Erythroblast (primary cell): ENCODE measurements at places on chromosomes 6 and 20.

GRCh38 chr6:90508753-90509152 is 78.1 kb downstream of the MAP3K7 start:
- no peak for DNase-seq

DNA sequence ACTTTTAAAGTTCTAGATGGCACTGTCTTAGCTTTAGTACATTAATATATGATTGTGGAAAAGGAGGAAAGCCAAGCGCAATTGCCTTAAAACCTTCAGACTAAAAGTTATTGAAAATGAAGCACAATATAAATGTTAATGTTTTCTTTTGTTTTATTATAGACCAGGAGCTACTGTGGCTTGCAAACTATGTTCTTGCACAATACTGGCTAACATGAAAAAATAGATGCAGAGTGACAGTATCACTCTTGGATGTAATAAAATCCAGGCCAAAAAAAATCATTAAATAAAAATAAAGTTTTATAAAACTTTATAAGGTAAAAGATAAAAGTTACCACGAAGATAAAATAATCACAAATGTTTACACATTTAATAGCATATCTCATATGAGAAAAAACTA is 18.3 kb upstream of the PLN start:
- DNase-seq = no peak

DNA sequence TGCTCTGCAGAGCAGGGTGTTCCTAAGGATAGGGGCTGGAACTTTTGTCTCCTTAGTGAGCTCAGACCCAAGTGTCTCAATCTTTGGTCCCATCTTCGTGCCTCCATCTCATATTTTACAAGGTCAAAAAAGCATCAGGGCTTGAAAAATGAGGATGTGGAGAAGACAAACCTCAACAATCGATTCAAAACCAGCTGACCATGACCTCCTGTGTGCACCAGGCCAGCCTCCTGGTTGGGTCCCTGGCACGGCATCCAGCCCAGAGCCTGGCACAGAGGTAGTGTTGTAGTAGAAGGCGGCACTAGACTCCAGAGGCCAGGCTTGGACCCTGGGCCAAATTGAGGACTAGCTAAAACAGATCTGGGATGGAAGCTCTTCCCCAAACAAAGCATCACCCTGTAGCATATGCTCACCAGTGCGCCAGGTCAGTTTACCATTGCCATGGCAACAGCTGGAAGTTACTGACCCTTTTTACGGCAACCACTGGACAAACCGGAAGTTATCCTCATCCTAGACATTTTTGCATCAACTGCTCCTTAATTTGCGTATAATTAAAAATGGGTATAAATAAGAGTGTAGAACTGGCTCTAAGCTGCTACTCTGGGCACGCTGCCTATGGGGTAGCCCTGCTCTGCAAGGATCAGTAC is 69.3 kb upstream of the BLCAP start:
- no peak for DNase-seq

DNA sequence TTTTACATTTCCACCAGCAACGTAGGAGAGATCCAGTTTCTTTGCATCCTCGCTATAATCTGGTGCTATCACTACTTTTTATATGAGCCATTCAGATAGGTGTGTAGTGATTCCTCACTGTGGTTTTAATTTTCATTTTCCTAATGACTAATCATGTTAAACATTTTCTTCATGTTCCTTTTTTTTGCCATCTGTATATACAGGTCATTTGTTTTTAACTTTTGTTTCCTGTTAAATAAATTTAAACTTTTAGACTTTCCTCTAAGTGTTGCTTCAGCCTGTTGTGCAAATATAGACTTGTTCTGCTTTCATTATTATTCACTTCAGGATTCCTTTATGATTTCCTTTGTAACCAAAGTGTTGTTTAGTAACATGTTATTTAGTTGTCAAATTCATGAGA is 697.4 kb downstream of the PTPRT start:
- no peak for DNase-seq

DNA sequence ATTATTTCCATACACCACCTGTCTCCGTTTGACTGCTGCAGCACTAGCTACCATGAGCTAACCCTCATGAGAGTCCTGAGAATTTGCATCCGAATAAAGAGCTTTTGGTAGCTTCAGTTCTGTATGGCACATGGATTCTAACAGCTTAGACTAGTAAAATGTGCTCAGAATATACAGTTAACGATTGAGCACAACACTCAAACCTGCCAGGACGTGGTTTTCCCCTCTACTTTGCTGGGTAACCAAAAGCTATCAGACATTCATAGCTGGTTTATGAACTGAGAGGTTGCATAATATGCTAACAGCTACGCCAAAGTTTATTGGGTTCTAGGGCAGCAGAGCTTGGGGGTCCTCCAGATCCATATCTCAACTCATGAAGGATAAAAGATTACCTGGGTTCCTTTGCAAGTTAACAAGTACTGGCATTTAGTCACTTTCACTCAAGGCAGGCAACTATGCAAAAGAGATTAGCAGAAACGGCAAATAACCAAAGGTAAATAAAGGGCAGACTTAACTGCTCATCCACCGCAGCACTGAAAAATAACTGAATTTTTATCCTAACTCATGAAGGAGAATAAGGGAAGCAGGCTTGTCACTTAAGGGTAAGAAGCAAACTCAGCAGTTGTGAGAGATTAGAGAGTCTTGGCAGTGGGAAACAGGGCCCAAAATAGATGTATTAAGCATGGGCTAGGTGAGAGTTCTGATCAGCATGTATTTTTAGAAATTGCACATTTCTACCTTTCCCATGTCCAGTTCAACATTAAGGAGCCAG is 29.4 kb downstream of the NUDT3 start:
- no peak for DNase-seq

GRCh38 chr6:1393641-1394283 is 4.4 kb downstream of the FOXF2 start:
- no peak for DNase-seq

- DNase-seq = no peak
Measured at GRCh38 chr6:104575536-104575935, 284.2 kb downstream of the HACE1 start.

DNA sequence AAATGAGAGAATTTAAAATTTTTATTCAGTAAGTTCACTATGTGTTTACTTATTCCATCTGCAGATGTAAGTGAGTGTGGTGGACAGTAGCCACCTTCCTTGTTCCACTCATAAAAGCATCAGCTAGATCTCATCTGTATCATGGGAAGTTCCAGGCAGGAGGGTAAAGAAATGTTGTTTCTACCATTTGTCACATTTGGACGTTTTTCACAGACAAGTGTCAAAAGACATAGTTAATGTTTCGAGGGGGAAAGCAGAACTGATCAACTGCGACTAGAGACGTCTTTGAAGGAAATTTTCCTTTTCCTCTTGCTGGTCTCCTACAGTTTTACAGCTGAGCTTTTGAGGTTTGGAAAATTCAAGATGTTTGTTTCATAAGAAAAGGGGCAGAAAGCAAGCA is 55.9 kb upstream of the ISM1 start:
- DNase-seq = no peak

GRCh38 chr6:36805096-36805797 is 34.0 kb downstream of the CPNE5 start:
- DNase-seq = no peak

GRCh38 chr6:298233-299103 is 6.2 kb downstream of the DUSP22 start:
- no peak for DNase-seq

- no peak for DNase-seq
Measured at GRCh38 chr6:38593409-38593808, 46.3 kb downstream of the BTBD9 start.

DNA sequence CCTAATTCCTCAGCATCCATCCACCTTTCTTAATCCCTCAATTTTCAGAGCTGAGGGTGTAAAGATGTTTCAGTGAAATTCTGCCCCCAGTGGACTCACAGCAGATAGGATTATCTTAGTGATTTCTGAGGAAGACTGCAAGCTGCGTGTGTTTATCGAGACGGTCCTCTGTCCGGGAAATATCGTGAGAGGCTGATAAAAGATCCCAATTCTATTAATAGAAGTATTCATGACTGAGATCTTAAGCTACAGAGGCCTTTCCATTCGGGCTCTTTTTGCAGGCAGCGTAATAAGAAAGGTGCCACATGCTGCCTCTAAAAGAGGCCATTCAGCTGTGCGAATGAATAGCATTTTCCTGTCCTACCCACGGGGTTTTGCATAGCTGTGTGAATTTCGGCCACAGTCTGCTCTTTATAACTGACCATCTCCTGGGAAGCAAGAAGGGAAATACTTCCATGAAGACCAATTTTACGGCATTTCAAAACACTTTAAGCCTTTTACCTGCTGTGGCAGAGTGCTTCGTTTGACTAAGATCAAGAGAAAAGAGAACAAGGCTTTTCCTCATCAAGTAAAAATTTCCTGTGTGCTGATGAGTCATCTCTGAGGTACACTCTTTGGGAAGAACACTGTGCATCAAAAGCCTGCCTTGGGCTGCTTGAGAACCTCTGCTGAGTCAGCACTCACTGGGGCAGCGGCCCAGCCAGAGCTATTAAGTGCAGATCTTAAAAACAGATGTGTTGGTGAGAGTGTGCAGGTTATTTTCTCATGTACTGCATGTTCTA is 208.8 kb downstream of the ARHGAP18 start:
- DNase-seq = peak; percentile 92

DNA sequence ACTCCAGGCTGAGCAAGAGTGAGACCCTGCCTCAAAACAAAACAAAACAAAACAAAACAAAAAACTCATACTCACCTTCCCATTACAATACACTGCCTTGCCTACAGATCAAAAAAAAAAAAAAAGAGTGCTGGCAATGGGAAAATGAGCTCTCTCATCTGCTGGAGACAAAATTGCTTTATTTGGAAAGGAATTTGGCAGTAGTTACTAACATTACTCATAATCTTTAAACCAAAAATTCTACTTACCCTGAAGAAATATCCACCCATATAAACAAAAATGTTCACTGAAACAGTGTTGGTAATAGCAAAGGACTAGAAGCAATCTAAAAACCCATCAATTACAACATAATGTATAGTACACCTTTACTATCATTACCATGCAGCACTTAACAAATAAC is 120.4 kb downstream of the RNGTT start:
- no peak for DNase-seq

- no peak for DNase-seq
Measured at GRCh38 chr6:94052749-94053148, 633.4 kb upstream of the EPHA7 start.

- no peak for DNase-seq
Measured at GRCh38 chr20:46983466-46983865, 88.8 kb downstream of the EYA2 start.

- no peak for DNase-seq
Measured at GRCh38 chr6:78863576-78863975, 3.8 kb upstream of the IRAK1BP1 start.

DNA sequence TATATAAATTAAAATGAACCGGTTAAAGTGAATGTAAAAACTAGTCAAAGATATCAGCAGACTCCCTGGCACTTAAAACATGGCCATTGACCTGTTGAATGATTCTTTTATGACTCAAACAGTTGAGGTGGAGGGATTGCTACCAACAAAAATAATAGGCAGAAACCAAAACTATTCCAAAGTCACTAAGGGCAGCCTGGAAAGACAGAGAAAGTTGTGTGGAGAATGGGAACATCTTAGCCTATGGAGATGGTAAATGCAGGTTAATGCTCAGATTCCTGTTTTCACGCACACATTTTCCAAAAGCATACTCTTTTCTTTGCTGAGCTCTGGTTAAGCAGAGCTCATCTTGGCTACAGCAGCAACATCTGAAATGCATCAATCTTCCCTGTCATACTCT is 553.5 kb downstream of the HACE1 start:
- DNase-seq = no peak

DNA sequence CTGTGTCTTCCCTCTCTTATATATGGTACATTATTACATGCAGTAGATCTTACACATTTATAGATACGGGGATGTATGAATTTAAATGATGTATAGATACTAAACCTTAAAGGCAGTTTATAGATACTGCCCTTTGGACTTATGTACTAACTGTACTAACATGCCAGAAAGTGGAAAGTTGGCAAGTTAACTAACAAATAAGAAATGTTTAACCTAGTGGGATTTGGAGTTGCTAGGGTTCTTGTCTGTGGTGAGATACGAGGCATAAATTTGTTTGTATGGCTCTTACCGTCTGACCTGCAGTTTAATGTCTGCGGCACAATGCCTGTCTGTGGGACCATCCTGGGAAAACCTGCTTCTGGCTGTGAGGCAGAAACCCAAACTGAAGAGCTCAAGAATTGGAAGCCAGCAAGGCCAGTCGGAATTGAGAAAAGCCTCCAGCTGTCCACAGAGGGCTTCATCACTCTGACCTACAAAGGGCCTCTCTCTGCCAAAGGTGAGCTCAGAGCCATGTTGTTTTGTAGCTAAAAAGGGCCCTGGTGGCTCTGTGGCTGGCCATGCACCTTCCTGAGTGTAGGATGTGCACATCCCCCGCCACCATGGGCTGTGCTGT is 62.9 kb upstream of the SLC22A1 start:
- no peak for DNase-seq

- DNase-seq = no peak
Measured at GRCh38 chr20:38985603-38986170, 23.5 kb downstream of the DHX35 start.

- DNase-seq = peak; percentile 38
Measured at GRCh38 chr20:5073660-5074231, 46.0 kb downstream of the PCNA start.

- no peak for DNase-seq
Measured at GRCh38 chr6:151060096-151060765, 179.5 kb upstream of the AKAP12 start.

DNA sequence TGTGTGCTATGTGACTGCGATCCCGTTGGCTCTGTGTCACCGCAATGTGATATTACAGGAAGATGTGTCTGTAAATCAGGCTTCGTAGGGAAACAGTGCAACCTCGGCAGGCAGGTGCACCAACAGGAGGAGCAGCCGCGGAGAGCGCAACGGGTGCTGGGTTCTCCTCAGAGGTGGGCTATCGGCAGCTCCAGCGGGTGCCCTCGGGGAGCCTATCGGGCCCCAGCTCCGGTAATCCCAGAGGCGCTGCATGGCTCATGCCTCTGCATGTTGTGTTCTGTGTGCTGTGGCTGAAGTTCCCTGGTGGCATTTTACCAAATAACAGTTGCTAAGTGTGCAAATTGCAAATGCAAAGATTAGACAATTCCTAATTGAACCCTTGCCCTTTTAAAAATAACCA is 409.9 kb downstream of the LAMA2 start:
- DNase-seq = no peak

DNA sequence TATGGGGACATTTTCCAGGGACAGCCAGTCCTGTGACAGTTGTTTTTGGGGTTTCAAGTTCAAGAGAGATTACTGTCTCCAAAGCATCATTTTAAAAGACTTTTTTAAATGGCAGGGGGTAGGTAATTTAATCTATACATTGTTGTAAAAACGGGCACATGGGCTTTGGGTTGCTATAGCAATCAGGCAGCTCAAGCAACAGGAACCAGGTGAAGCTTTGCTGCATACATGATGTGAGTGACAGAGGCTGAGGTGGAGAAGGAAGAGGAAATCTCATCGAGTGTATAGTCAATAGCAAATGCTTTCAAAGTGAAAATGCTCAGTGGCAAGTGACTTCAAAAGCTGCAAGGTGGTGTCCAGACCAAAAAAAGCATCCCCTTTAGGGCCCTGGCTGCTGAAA is 277.4 kb upstream of the JAG1 start:
- DNase-seq = no peak

DNA sequence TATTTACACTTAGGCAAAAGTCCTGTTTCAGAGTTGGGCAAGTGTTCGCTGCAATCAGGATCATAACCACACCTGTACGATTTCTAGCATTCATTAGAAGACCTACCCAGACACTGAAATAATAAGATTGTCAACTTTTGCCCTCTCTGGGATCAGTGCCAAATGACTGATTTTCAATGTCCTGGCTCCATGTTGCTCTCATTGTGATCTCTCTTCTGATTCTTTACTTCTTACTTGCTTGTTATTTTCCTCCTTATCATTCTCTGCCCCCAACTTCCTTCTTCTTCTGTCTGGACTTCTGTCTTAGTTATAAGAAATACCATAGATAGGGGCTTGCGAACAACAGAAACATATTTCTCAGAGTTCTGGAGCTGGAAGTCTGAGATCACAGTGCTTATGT is 94.4 kb upstream of the BMP2 start:
- DNase-seq = no peak
